NCI-H510A (cell line): ENCODE measurements at places on chromosomes 3 and 15.

- no peak for DNase-seq
These were observed 133.2 kb upstream of the CHRM5 start for GRCh38 chr15:33834892-33835743.

DNA sequence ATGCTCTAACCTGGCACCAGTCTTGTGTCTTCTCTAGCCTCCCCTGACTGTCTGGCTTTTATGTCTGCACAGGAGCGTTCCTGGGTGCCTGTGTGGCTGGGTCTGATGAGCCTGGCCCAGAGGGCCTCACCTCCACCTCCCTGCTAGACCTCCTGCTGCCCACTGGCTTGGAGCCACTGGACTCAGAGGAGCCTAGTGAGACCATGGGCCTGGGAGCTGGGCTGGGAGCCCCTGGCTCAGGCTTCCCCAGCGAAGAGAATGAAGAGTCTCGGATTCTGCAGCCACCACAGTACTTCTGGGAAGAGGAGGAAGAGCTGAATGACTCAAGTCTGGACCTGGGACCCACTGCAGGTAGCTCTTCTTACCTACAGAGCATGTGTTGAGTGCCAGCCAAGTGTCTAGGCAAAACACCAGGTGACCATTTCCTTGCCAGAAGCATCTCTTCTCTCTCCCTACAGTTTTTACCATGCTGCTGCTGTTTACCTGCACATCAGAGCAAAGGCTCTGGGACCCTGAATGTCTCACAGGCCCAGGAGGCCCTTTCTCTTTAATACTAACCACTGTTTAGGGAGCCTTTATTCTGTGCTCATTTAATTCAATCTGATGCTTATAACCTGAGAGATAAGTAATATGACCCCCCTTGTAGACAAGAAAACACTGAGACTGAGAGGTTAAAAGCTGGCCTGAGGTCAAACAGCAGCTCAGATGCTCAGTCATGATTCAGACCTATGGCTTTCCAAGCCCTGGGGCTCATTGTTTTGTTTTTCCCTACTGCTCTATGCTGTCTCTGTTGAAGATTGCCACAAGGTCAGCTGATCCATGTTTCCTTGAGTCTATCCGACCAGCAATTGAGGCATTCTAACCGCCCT is 10.4 kb downstream of the PODXL2 start:
- no peak for DNase-seq

DNA sequence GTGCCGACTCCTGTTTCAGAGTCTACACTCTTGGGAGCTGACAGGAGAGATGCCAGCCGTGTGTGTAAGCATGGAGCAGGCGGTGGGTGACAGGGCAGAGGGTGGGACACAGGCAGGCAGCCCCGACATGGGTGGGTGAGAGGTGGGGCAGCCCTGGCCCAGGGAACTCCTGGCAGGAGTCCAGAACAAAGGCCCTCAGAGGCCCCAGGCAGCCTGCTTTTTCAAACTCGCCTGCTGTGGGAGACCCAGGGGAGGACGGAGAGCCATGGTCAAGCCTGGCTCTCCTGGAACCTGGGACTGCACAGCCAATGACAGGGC is 29.3 kb upstream of the SLC41A3 start:
- DNase-seq: no peak

DNA sequence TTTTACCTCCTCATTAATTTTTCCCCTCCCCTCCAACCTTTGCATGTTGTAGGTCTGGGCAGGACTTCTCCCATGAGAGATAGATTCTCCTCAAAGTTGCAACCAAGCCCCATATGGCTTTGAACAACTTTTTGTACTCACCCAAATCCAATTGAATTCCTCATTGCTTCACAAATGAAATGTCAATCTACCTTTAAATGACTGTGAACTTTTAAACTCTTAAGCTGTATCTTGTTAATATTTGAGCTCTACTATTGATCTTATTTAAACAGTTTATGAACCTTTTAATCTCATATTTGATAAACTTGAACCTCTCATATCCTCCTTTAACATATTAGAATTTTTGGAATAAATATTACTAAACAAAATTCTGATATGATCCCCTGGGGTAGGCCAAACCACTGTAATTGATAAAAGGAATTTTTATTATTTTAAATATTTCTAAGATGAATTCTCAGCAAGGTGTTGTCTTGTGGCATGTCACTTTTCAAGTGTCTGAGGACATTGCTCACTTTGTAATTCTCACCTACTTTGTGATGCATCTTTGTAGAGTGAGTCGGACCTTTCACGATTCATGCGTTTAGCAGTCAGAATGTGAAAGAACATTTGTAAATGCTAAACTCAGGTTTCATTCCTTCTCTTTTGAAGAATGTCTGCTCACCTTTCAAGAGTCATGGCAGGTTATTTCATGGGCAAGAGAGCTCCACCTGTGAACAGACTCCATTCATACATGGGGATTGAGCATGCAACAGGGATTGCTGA is 23.4 kb upstream of the GREM1 start:
- DNase-seq: no peak
